ENCODE measurements at places on chromosomes 7 and 10.

DNA sequence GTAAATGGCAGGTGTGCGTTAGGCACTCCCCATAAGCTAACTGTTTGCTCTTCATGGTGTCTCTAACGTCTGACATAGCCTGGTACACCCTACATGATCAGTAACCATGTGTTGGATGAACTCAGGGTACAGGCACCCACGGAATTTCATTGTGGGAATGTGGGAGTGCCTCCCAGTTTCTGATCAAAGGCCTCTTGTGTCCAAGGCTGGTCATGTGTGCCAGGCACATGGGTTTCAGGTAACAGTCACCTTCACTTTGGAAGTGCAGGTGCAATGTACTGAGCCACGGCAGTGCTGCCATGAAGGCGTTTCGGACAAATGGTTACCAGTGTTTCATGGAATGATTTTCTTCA, 298.3 kb downstream of the DNAJB6 start:
- no peak for DNase-seq

DNA sequence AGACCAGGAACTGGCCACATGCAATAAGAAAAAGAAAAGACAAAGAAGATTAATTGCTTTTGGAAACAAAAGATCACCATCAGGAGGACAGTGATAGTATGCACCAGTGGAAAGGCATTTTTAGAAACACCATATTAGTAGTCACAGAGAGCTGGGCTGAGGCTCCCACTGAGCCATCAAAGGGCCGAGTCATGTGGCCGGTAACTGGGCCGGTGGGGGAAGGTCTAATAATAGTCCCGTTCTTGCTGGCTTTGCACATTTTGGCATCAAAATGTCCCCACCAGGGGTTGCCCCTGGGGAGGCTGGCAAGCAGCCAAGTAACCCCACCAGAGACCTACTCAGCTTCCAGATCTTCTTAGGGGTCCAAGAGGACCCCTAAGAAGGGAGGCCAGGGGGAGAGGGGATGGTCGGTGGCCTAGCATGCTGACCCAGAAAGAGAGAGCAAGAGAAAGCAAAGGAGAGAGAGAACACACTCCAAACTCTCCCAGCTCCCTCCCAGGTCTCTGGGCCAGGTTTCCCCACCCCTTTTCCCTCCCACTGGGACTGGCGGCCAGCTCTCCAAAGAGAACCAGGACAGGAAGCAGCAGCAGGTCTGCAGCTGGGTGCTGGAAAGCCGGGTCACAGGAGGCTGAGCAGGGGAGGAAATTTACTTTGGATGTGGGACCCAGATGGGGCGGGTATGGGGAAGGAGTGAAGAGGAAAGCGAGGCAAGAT, 70.2 kb upstream of the FGFR2 start:
- DNase-seq, result no peak

DNA sequence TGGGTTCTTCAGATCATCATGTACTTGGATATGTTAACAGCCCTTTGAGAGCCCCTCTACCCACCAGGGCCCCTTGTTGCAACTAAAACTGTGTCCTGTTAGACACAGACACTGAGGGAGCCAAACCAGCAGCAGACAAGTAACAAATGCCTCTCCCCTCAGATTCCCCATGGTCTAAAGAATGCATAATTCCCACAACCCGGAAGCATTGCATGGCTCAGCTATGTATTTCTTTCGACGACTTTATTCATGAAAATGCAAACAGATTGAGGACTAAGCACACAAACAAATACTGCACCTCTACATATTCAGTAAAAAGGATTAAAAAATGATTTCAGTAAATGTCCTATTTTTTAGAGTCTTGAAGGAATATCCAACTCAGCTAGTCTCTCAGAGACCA, 70.1 kb upstream of the HECW1 start:
- DNase-seq, result no peak

DNA sequence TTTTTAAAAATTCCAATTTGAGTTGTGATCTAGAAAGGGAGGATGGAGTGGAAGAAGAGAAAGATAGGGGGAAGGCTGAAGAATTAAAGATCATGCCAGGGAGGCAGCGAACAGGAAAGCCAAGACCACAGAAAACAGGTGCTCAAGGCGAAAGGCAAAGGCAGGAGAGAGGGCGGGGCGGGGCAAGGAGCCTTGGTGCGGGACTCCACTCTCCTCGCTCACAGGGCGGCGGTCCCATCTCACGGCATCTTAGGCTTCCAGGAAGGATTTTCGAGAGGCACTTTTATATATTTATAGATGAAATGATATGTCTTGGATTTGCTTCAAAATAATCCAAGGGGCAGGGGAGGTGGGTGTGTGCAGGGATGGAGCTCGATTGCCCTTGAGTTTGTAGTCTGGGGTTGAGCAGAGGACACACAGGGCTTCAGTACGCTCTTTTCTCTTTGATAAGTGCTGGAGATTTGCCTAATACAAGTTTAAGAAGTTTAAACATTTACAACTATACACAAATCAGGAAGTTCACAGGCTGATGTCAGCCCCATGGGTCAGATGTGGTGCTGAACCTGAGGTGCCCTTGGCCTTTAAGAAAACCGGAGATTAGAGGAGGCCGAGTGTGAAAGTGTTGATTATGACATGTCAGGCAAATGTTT, 161.1 kb downstream of the PRKAG2 start:
- DNase-seq, result no peak

- DNase-seq, result no peak
Observed at GRCh38 chr7:117274951-117275350, 47.9 kb downstream of the WNT2 start.

GRCh38 chr7:101903515-101903868, 86.1 kb downstream of the CUX1 start:
- peak; percentile 34 for DNase-seq

DNA sequence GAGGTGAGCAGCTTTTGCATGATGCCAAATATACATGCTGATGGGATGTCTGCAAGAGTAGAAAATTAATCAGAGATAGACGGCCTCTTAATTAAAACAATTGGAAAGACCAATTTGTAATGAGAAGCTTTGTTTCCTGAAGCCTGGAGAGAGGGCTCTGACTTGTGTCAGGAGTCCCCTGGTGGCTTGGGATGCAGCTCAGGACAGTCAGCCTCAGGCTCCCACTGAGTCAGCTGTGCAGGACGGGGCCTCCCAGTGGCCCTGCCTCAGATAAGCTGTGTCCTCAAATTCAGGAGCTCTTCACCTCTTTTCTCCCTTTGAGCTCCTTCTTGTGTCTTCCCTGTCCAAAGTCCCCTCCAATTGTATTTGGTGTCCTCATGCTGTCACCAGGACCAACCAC, 438.9 kb upstream of the PODXL start:
- DNase-seq, result no peak

- DNase-seq, result no peak
Observed at GRCh38 chr7:33743594-33743993, 161.7 kb upstream of the BMPER start.

- no peak for DNase-seq
Observed at GRCh38 chr10:85891472-85891871, 475.1 kb downstream of the GRID1 start.

DNA sequence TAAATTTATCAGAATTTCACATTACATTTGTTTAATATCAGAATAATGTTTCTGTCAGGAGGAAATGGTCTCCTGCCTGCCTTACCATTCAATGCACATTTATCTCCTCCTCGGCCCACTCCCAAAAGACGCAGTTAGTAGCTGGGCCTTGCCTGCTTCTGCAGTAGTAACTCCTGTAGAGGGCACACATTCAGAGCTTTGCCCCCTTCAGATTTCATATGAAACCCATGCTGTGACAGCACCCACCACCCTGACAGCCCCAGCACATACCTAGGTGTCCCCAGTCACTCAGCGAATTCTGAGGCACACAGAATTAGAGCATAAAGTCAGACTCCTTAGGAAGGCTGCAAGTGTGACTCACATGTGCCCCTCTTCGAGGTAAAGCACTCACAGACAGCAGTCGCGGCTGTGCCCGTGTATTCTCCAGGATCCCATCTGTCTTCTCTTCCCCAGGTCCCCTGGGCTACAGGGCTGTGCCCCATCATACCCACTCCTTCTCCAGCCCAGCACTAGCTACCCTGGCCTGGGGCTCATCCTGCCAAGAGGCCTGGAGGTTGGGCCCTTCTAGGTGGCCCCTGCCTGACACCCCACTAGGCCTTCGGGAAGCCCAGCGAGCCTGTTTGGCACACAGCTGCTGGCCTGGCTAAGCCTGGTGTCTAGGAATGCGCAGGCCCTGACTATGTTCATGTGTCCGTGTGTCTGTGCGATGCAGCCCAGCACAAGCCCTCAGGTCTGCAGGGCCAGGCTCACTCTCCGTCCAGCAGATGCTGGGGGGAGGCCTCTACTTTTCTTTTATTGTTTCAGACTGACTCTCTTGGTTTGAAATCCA, 4.7 kb upstream of the DEPP1 start:
- DNase-seq, result no peak

DNA sequence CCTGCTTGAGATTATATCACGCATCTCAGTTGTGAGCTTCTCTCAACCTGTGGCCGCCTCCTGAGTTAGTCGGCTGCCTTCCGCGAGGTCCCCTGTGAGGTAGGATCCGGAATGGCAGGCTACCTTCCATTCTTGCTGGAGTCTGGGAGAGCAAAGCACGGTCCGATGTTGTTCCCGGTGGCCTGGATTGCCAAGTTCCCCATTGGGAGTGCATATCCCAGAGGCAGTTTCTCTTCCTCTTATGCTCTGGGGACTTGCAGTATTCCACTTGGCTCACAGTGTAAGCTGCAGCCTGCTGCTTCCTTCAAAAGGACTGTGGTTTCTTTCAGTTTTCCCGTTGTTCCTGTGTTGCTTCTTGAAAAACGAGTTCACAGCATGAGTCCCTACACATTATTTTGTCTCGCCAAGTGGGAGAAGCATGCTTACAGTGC, 225.4 kb upstream of the ZWINT start:
- no peak for DNase-seq

DNA sequence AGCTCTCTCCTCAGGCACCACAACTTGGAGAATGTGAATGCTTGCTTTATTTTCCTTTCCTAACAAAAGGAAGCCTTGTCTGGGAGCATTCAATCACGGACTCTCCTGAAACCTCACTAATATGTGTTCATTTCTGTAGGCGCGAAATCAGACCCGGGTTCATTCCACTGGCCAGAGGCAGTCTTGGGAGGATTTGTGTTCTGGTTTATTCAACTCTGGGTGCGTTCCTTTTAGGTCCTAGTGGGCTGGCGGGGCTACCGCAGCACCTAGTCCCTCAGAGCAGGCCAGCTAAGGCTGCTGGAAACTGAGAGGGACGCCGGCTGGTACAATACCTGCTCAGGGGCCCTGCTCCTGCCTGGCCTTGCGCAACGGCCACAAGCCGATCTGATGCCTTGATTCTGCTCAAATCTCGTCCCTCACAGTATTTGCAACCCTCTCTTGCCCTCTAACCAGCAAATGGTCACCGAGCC, 7.5 kb downstream of the HOXA4 start:
- DNase-seq, result no peak

GRCh38 chr10:69800665-69801064, 1.0 kb upstream of the COL13A1 start:
- DNase-seq, result no peak

- no peak for DNase-seq
Observed at GRCh38 chr10:118585794-118586193, 9.7 kb downstream of the PRLHR start.

DNA sequence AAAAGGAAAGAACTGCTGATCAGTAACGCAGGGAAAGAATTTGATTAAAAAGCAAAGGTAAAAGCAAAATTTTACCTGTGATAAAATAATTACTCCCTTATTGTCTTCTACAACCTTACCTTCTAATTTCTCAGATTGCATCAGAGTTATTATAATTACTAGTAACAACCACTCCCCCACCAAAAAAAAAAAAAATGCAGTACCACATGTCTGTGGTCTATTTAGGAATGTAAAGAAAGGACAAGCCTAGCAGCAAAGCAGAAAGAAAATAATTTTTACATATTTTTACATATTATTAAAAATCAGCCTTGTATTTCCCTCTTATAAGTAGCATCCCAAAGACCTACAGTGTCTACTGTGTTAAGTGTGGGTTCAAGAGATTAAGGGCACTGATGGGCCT, 430.4 kb downstream of the TFEC start:
- DNase-seq, result no peak

DNA sequence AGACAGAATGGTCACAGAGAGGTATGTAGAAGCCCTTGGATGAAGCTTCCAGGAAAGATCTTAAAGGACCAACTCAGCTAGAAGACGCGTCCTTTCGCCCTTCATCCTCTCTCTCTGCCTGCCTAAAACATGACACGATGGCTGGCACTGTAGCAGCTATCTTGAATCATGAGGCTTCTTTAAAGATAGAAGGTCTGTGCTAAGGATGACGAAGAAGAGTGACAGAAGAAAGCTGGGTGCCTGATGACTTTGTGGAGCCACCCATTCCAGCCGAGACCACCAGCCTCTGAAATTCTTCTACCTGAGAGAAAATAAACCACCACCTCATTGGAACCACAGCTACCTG, 25.5 kb downstream of the WDR86 start:
- DNase-seq, result no peak

- no peak for DNase-seq
Observed at GRCh38 chr7:94366163-94366562, 28.5 kb upstream of the COL1A2 start.

GRCh38 chr10:71077796-71078453, 134.4 kb upstream of the UNC5B start:
- DNase-seq, result no peak

Measured in cerebellar nuclear complex (tissue), 1 donor.